ENCODE measurements at places on chromosomes 12 and 14.

GRCh38 chr12:106088811-106089485, 49.8 kb downstream of the NUAK1 start:
- DNase-seq: no peak

DNA sequence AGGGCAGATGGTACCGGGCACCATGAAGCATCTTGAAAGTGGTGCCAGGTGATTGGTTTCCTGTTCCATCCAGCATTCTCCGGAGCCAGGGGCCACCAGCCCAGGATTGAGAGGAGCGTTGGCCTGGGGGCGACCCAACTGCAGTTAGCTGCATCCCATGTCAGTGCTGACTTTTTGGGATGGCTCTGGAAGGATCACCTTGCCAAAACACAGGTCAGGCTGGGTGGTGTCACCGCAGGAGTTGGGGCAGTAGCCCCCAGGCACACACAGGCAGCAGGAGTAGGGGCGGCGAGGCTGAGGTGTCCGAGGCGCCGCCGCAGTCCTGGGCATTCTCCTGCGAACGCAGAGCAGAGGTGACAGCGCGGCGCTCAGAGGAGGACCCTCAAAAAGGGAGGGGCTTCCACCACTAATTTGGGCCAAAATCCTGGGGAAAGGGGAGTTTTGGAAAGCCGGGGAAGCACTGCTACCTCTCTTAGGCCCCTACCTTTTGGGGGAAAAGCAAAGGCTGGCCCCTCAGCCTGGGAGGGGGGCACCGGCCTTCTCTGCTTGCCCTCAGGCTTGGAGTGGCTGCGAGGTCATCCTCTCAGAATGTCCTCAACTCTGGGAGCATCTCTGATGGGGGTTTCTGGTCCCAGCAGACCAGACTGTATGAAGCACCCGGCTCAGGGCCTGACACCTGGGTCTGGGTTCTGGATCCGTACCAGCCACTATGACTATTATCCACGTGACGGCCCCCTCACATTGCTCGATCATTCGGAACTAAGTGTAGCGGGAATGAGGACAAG, 26.7 kb upstream of the LRTM2 start:
- DNase-seq: no peak

- no peak for DNase-seq
Measured at GRCh38 chr14:33309106-33309505, 370.4 kb downstream of the NPAS3 start.

DNA sequence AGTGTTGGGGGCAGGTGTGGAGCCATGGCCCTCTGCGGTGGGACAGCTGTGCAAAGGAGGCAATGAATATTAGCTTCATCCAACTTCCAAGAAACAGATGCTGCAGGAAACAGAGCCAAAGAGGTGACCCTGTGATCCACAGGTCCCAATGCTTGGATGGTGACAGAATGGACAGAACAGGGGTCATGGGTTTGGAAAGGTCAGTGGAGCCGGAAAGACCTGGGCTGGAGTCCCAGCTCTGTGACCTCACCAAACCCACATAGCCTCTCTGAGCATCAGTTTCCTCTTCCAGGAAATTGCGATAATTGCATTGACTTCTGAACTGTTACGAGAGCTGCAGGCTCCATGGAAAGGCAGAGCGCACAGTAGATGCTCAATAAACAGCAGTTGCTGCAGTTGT, 110.2 kb upstream of the GSC start:
- DNase-seq: no peak

DNA sequence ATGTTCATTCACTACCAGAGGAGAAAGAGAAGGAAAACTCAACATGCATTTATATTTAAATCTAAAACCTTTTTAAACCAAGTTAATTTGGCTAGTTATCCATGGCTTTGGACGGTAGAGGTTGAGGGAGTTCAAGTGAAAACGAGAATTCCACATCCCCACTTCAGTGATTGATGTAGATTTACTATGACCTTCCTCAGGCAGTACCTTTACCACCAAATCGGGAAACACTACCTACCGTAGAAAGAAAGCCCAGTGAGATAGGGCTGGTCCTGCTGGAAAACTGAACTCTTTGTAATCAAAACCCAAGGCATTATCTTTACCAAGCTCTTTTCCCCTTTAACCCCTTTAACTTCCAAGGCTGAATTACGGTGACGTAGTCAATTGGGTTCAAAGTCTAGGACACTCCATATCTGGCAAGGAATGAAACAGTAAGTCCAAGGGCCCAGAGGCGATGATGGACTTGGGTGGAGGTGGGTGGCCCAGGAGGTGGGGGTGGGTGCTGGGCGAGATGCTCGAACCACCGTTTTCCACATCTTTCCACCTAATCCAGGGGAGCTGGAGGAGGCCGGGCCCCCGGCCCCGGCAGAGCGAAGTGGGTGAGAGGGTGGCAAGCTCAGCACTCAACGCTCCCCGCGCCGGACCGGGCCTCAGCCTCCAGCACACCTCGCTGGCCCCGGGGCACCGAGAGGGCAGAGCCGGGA, 618 bp downstream of the SEC23A start:
- peak; percentile 55 for DNase-seq

GRCh38 chr12:2895051-2895451, 4.4 kb downstream of the TULP3 start:
- peak; percentile 73 for DNase-seq

- DNase-seq: peak; percentile 51
Measured at GRCh38 chr14:55274751-55275150, 3.5 kb downstream of the FBXO34 start.

- DNase-seq: no peak
Measured at GRCh38 chr12:120771097-120771496, 45.5 kb downstream of the ACADS start.

DNA sequence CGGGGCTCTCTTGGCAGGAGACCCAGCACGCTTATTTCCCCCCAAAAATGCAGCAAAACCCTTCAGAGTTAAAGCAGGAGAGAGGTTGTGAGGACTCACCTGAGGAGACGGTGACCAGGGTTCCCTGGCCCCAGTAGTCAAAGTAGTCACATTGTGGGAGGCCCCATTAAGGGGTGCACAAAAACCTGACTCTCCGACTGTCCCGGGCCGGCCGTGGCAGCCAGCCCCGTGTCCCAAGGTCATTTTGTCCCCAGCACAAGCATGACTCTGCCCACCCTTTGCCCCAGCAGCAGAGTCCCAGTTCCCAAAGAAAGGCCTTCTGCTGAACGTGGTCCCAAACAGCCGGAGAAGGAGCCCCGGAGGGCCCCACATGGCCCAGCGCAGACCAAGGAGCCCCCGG, 337.7 kb downstream of the TMEM121 start:
- no peak for DNase-seq

DNA sequence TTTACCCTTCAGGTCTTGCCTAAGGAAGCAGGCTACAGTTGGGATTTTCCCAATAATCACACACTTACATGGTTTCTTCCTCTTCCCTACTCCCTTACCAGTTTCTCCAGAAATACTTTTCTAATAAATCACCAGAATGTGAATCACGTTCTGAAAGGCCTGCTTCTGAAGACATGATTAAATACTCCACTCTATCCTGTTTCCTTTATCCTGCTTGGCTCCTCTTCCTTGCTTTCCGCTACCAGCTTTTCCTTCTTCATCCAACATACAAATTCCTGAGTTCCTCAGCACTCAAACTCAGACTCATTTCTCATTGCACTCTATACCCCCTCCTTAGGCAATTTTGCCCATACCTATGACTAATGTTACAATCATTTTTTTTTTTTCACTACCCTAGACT, 118.3 kb downstream of the MGAT4C start:
- DNase-seq: peak; percentile 79

DNA sequence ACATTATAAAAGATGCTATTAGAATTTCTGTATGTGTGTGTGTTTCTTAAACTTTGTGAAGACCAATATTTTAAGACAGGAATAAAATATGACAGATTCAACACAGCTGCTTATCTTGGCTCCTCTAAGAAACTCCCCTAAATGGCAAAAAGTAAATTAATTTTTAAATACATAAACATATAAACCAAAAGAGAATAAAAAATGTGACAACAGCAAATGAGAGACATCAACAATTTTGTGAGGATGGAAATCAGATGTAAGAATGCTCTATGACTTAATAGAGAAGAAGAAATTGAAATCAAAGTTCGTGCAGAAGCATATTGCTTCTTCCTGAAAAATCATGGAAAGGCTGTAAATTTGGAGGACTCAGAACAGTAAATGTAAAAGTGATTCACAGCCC, 1083.8 kb downstream of the FLRT2 start:
- DNase-seq: no peak

DNA sequence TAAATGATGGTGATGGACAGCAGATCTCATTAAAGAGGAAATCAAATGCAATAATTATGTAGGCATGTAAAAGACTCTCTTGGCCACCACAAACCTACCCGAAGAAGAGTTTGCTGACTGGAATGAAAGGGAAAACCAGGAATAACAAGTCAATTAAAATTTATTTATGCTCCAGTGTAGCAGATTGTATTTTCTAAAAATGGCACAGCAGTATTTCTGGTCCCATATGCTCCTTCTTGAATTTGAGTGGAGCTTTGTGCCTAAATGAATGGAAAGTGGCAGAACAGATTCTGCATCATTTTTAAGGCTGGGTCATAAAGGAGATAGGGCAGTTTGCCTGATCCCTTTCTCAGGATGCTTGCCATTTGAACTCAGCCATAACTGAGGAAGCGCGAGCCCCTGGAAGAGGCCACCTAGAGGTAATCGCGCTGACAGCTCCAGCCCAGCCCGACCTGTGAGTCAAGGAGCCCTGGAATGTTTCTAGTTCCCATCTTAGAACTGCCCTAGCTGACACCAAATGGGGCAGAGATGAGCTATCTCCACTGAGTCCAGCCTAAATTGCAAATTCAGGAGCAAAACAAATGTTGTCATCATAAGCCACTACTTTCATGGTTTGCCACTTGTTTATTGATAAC, 229.2 kb upstream of the TMTC1 start:
- no peak for DNase-seq

DNA sequence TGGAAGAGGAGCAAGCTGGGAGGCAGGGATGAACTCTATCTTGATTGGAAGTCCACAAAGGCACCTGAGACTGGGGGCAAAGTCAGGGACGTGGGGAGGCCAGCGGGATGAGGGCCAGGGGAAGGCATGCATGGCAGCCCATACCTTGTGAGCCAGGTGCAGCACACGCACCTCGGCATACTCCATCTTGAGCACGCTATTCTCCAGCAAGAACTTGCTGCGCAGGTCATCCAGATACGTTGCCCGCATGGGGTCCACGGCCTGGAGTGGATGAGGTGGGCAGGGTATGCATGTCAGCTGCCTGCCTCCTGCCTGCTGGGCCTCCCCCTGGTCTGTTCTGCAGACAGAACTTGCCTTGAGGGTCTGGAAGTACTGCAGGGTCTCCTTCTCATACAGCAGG, 3.9 kb downstream of the RABGGTA start:
- no peak for DNase-seq

DNA sequence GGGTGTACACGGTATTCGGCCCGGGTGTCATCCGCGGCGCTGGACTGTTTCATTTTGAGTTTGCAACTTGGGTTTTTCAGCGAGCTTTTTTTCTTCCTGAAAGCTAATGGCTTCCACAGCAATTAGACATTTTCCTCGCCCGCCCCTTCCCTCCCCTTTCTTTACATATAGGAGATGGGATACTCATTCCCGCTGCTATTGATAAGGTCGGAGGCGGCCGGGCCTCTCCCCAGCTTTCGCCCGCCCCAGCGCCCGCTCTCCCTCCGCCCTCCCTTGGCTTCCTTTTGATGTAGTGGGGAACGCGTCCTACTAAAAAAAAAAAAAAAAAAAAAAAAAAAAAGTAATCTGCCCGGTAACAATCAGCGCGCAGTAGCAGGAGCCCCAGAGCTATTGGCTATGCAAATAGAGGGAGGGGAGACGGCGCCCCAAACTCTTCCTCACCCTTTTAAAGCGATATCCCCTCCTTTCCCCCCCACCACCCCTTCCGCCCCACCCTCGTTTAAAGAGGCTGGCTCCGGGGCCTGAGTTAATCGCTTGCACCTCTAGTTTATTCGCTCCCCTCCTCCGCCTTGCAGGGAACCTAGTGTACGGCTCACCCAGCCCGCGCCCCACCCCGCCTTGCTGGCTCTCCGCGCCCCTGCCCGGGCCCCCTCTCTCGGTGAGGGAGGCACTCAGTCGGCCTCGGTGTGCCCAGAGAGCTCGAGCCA, 1.7 kb upstream of the CCND2 start:
- peak; percentile 40 for DNase-seq

DNA sequence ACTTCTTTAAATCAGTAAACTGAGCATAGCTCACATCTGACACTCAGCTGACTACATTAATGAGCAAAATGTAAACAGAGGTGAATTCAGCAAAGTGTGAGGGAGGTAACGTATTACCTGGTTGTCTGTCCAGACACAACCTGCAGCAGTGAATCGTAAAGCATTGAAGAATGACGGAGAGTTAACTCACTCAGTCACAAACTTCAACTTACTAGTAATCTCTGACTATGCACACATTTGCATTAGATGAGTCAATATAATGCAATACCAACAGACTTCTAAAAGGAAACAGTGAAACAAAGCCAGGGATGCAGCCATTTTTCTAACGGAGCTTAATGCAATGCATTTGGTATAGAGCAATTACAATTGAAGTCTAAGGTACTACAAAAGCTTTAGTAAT, 40.0 kb downstream of the STX2 start:
- DNase-seq: no peak

GRCh38 chr12:57725851-57726150, 12.7 kb downstream of the AGAP2 start:
- DNase-seq: no peak

- peak; percentile 92 for DNase-seq
Measured at GRCh38 chr12:132761921-132762583, 420 bp upstream of the ANKLE2 start.

- no peak for DNase-seq
Measured at GRCh38 chr12:87847147-87847546, 182.1 kb downstream of the C12orf50 start.

Measured in fibroblast of skin of scalp (primary cell).